Heart right ventricle (tissue), 16 donors: ENCODE measurements at places on chromosomes 13 and 19. TPM values are rescaled to one million over a fixed set of nuclear protein-coding genes. Genes with fewer than 3 reads are reported as not detected.

Gene ZNF625
- total RNA-seq, result 6.6 TPM

GRCh38 chr19:29397748-29398147 lies 128.0 kb upstream of the VSTM2B start:
- H3K36me3 ChIP-seq, result no peaks in the 10 kb centered on the region
- no peak overlapping the region for H3K27ac ChIP-seq
- no peak for DNase-seq
- H3K4me1 ChIP-seq, result no peaks in the 10 kb centered on the region

Gene PCP2
- not detected for total RNA-seq

- no peak for DNase-seq
- no peaks in the 10 kb centered on the region for H3K27me3 ChIP-seq
- peaks cover 100% of the 10 kb centered on the region for H3K36me3 ChIP-seq
- no peak overlapping the region for H3K4me3 ChIP-seq
- no peaks in the 10 kb centered on the region for H3K4me1 ChIP-seq
These were observed 97.5 kb downstream of the RAB20 start for GRCh38 chr13:110463871-110464510.

GRCh38 chr13:33205804-33206221 lies 79.7 kb downstream of the STARD13 start:
- peaks cover 57% of the 10 kb centered on the region for H3K4me1 ChIP-seq
- DNase-seq, result no peak
- no peaks in the 10 kb centered on the region for H3K36me3 ChIP-seq
- H3K27me3 ChIP-seq, result no peaks in the 10 kb centered on the region

DNA sequence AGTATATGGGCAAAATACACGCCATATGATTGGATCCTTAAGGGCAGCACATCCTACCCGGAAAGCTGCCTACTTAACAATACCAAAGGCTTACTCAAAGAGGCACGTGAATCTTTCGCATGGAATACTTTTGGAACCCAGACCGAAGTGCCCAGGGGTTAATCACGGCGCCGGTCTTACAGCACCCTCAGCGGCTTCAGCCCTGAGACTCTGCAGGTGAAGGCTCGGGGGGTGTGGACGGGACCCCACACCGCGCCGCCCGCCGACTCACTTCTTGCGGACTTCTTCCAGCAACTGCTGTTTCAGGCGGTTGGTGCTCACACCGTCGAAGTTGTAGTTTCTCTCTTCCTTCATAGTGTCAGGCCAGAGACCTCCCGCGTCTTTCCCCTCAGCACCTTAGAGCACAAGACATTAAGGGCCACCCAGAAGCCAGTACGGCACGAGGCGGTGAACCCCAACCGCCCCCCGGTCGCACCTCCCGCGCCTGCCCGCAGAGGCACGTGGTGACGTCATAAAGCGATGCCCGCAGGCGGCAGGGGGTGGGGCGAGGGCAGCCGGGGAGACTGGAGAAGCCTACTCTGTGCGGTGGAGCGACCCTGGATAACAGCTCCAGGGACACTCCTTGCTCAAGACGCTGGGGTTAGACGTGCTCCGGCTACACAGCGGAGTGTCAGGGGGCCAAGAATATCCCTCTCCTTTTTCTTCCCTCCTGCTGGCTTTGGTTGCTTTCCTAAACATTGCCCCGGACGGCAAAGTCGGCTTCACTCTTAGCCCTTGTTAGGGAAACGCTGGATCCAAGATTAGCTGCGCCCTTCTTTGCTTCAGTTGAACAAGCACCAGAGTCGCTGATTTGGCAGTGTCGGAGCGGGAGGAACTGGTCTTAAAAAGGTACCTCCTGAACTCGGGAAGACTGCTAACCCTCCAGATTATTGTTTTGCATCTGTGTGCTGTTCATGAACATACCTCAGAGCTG lies at the start of gene CCDC169:
Gene CCDC169 (minus strand): TSS at position 449 of the 973 bp plus-strand sequence. CDS start 95 bp downstream, at position 354.
- no peaks in the 10 kb centered on the region for H3K36me3 ChIP-seq
- peaks cover 18% of the 10 kb centered on the region for H3K4me1 ChIP-seq
- H3K27me3 ChIP-seq, result no peaks in the 10 kb centered on the region

Gene PBX4
- total RNA-seq, result not detected

DNA sequence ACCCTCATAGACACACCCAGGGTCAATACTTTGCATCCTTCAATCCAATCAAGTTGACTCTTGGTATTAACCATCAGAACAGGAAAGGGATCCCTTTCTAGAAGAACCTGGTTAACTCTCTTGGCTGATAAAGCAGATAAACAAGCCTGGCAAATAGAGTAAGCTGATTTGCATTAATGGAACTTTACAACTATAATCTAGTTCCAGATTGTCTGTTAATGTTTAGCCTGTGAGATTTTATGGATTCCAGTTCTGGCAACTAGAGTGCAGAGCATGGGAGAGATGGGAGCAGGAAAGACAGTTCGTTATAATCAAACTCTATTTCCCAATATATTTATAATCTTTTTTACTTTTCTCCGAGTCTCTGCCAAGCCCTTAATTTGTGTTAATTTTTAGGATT lies 272.6 kb upstream of the KLHL1 start:
- H3K27me3 ChIP-seq, result no peaks in the 10 kb centered on the region
- H3K4me3 ChIP-seq, result no peak overlapping the region
- H3K36me3 ChIP-seq, result no peaks in the 10 kb centered on the region
- DNase-seq, result no peak
- H3K27ac ChIP-seq, result no peak overlapping the region

Gene CEACAM7
- total RNA-seq, result not detected

DNA sequence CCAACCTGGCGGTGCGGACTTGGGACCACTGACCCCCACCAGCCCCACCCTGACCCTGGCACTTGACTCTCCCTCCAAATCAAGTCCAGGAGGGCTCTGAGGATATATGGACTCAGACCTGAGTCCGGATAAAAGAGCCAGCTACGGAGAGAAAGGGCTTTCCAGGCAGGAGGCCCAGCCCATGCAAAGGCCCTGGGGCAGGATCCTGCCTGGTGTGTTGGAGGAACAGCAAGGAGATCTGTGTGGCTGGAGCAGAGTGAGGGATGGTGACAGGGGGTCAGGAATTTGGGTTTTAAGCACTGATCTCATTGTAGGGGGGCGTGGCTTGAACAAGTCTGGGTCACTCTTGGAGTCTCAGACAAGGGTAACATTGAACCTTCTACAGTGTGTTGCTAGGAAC lies 474 bp upstream of the ZNRF4 start:
- H3K4me3 ChIP-seq, result no peak overlapping the region
- no peak for DNase-seq
- no peak overlapping the region for H3K27ac ChIP-seq
- no peaks in the 10 kb centered on the region for H3K4me1 ChIP-seq
- H3K36me3 ChIP-seq, result no peaks in the 10 kb centered on the region
- H3K27me3 ChIP-seq, result no peaks in the 10 kb centered on the region
